Left ventricle myocardium inferior (tissue), 1 donor: ENCODE measurements at places on chromosomes 12 and 14.

- DNase-seq, result no peak
These were observed 34.2 kb downstream of the BICD1 start for GRCh38 chr12:32140877-32141276.

DNA sequence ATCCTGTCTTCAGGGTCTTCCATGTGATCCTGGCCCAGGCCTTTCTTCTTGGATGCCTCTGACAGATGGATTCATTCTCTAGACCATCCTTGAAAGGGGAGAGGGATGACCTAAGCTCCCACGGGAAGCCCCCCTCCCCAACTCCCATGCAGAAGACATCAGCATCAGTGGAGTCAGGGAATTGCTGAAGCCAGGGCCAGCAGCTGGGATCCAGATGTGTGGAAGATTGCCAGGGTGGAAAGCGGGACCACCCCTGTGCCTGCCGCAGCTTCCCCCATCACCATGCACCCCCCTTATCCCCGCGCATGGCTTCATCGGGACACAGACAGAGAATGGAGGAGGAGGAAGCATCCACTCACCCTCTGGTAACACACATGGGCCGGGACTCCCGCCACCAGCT is 183.6 kb upstream of the PRMT8 start:
- DNase-seq, result no peak

- no peak for DNase-seq
These were observed 87.7 kb downstream of the ITPK1 start for GRCh38 chr14:93027810-93028723.

DNA sequence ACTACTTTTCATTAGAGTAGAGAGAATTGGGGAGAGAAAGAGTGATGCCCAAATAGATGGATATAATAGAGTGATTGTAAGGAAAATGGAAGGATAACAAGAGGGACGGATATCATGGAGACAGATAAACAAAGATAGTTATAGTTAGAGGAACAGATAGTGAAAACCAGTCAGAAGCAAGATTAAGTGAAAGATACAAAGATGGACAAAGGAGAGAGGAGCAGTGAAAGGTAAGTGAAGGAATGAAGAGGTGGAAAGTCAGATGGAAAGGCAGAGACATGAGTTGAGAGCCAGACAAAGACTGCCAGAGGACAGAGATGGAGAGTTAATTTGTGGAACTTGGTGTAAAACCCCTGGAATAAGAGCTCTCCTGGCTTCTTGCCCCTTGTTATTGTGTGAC is 59.2 kb upstream of the CISTR start:
- no peak for DNase-seq

- DNase-seq, result no peak
These were observed 185.3 kb upstream of the ABCD2 start for GRCh38 chr12:39804898-39805297.

DNA sequence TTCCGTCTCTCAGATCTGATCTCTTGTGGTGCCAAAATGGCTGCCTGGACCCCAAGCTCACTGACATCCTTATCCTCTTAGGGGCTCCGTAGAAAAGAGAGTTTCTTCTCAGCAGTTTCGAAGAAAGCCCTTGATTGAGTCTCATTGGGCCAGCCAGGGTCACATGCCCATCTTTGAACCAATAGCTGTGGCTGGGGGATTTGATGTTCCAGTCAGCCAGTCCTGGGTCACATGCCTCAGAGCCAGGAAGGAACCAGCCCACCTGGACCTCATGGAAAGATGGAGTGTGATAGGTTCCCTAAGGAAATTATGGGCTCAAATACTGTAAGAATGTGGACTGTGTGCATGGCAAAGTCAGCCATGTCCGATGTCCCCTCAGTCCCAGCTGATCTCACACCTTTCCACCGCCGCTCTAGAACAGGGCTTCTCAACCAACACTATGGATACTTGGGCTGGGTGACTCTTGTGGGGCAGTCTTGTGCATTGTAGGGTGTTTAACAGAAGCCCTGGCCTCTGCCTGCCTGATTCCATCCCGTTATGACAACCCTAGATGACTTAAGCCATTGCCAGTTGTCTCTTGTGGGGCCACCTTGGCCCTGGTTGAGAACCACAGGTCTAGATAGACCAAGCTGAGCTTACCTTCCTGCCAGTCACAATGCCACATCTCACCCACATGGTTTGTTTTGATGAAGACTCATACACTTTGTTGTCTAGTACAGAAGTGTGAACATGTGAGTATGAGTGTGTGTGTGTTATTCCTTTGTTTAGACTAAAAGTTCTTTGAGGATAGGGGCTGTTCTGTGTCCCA is 163.9 kb downstream of the ADGRD1 start:
- DNase-seq, result no peak

DNA sequence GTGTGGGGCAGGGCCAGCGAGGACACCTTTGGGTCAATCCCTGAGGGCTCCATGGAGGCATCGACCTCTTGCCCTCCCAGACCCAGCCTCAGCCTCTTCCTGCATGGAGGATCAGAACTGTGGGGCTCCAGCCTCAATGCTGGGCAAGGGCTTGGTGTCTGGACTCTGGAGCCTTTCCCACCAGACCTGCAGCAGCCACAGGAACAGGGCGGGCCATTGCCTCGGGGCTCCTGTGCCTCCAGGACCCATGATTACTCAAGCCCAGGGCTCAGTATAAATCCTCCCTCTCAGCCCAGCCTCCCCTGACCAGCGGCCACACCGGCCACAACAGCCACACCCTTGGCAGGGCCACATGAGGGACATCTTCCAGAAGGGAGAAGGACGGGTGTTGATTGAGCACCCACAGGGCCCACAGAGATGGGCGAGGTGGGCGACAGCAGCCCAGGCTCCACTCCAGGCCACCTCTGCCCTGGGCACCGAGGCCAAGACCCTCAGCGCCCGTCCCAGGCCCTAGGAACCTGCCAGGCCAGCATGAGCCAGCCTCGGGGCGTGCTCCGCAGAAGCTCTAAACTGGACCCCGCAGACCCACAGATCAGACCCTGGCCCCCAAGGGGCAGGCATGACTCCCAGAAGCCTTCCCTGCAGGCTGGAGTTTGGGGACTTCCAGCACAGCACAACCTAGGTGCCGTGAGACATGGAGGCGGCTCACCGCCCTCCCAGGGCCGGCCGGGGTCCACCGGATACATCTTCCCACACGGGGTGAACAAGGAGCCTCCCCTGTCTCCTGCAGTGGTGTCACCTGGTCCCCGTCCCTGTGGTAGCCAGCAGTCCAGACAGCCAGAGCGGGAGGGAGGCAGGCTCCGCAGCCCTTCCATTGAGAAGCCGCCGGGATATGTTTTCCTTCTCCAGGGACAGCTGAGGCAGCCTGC is 25.1 kb downstream of the NCOR2 start:
- DNase-seq, result no peak

- DNase-seq, result no peak
These were observed 780.6 kb upstream of the FLRT2 start for GRCh38 chr14:84749191-84749955.

DNA sequence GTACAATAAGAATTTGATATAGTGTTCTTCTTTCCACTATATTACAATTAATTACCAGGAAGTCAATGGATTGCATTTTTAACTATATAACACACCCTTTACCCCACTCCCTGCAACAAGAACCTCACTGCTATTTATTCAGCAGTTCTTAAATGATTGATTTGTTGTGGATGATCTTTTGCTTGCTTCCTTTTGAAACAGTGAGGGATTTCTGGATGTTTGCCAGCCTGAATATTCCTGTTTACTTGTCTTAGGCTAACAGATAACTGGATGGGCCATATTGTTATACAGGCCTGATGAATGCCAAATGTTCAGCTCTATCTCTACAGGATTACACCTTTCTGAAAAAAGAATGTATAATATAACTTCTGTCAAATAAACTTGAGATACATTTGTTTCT is 497.6 kb downstream of the APAF1 start:
- DNase-seq, result no peak

GRCh38 chr12:81015510-81015909 is 62.4 kb upstream of the ACSS3 start:
- DNase-seq, result no peak

DNA sequence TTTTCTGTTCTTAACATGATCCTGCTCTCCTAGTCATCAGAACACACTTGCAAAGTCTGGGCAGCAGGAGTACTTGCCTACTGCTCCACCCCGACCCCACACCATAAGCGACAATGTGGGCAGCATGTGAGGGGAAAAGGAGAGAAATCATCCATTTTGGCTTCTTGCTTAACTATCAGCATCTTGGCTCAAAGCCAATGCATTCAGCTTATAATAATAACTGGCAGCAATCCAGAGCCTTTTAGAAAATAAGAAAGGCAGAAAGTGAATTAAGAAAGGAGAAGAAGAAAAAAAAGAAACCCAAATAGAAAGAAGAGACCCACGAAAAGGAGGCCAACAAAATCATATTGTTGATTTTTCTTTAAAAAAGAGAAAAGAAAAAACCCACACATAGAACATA is 930.8 kb downstream of the BCL11B start:
- DNase-seq, result no peak
